ENCODE measurements at places on chromosomes 6 and 20.

DNA sequence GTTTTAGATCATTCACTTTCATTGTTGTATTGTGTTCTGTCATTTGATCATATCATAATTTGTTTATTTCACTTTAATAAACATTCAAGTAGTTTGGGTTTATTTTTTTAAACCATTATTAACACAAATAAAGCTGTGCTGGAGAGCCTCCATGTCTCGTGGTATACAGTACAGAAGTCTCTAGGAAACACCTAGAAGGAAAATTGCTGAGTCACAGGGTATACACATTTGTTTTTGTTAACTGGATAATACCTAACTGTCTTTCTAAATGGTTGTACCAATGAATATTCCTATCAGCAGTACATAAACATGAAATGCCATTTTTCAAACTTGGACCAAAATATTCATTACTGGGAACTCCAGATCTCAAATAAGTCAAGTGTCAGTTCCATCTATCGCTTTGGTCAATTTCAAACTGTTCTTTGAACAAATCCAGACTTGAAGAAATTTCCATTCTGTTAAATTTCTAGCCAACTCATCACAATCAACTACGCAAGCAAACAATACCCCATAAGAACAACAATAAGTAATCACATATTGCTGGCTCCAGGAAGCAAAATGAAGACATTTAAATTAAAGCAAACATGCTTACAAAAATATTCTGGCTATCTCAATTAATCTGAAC is 138.1 kb downstream of the ATXN1 start:
- no peak for DNase-seq

- DNase-seq: no peak
Observed at GRCh38 chr20:8656335-8656734, 412.6 kb upstream of the PLCB4 start.

- no peak for DNase-seq
Observed at GRCh38 chr6:40551966-40552505, 35.1 kb downstream of the LRFN2 start.

- DNase-seq: no peak
Observed at GRCh38 chr6:26216886-26217713, 129.9 kb downstream of the HFE start.

- no peak for DNase-seq
Observed at GRCh38 chr6:130811932-130812331, 15.3 kb upstream of the SMLR1 start.

DNA sequence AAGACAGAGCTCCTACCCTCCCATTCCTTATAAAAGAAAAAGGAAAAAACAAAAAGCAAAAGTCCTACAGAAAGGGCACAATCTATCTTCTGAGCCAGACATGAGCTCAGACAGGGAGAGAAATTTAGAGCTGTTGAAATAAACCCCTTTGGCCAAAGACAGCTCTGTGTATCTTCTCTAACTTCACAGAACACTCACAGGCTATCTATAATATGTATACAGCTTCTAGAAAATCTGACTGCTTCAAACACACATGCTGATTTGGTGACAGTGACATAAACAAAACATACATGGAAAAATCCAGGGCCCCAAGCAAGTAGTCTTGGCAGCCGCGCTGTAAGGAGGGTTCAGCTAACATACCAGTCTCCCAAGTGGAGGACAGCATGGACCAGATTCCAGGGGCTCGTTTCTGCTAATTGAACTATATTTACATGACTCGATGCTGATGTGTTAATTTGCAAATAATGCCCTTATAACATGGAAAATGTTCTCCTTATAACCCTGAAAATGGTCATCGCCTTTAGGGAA is 37.0 kb downstream of the MTFR2 start:
- no peak for DNase-seq

- peak; percentile 26 for DNase-seq
Observed at GRCh38 chr6:36851149-36851614, 11.9 kb upstream of the CPNE5 start.

- no peak for DNase-seq
Observed at GRCh38 chr20:3258429-3258828, 19.4 kb upstream of the SLC4A11 start.

GRCh38 chr6:153340568-153340967 is 209.5 kb upstream of the RGS17 start:
- DNase-seq: no peak
